ENCODE measurements at places on chromosomes 16 and 17. TPM values are rescaled to one million over a fixed set of nuclear protein-coding genes. Genes with fewer than 3 reads are reported as not detected.

DNA sequence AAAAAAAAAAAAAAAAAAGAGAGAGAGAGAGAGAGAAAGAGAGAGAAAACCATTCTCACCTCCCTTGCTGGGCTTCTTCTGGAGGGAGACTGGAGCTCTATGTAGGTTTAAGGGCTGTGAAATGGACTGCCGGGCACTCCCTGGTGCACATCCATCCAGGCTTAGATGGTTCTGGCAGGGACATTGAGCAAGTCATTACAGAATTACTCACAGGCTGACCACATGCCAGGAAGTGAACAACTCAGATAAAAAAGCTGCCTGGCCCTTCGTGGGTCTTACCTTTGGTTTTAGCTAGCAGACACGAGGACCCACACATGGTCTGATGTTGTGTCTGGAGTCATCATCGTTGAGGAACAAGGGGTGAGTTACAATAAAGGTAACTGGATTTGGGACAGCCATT is 847.4 kb upstream of the EEF2KMT start:
- DNase-seq, result no peak

Gene VWA3A
- total RNA-seq, result not detected

DNA sequence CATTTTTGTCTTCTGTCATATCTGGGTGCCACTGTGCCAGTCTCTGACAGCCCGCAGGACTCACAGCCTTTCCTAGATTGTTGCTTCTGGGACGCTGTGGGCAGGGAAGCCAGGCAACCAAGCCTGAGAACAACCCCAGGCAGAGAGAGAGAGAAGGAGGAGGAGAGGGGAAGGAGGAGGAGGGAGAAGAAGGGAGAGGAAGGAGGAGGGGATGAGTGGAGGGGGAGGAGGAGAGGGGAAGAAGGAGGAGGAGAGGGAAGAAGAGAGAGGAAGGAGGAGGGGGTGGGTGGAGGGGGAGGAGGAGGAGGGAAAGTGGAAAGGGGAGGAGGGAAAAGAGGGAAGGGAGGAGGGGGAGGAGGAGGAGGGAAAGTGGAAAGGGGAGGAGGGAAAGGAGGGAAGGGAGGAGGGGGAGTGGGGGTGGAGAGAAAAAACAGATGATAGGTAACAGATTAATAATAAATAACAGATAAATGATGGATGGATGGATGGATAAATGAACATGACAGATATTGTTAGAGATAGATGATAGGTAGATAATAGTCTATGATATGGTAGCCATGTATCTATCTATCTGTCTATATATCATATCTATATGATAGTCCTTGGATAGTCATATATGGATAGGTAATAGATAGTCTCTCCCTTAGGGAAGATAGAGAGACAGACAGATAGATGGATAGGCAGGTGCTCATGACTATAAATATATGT is 29.3 kb downstream of the CLEC19A start:
- no peak for DNase-seq

Gene LRRC46
- not detected for total RNA-seq

DNA sequence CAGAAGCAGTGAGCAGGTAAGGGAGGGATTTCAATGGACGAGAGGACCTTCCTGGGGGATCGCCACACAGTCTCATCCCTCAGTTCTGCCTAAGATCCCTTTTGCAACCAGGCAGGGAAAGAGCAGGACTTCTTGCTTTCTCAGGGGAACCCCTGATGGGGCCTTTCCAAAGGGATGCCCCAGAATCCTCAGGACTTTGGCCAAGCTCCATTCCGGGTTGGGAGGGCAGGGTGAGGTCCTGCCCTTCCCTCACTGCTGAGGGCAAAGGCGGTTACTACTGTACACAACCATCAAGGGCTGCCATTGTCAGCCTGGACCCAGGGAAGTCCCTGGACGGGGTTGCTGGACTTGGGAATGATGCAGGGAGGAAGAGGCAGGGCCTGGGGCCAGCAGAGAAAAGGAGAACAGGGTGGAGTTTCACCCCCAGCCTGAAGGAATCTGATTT is 9.7 kb downstream of the PRR29 start:
- no peak for DNase-seq

Gene NT5M
- 1.9 TPM for total RNA-seq

Gene CYB5D1
- total RNA-seq, result 9.3 TPM

Gene BANP
- 13.8 TPM for total RNA-seq

DNA sequence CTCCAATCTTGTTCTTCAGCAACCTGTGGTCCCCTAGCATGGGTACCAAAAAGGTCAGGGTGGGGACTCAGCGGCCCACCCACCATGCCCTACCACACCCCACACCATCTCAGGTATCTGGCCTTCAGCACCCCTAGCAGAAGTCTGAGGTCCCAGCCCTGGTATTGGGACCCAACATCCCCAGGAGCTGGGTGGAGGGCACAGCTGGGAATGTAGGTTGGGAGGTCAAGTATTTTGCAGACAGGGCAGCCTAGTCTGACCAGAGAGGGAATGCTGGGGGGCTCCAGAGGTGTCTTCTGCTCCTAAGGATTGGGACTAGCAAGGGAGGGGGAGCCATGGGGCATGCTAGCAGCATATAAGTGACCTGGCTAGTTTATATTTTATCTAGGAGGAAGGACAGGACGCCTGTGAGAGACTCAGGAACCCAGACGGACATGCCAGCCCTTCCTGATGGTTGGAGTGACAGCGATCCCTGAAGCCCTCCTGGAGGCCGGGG is 822 bp upstream of the ADAM11 start:
- no peak for DNase-seq

- no peak for DNase-seq
Measured at GRCh38 chr17:57295526-57296023, 39.3 kb downstream of the MSI2 start.

Gene HSPB9
- not detected for total RNA-seq

DNA sequence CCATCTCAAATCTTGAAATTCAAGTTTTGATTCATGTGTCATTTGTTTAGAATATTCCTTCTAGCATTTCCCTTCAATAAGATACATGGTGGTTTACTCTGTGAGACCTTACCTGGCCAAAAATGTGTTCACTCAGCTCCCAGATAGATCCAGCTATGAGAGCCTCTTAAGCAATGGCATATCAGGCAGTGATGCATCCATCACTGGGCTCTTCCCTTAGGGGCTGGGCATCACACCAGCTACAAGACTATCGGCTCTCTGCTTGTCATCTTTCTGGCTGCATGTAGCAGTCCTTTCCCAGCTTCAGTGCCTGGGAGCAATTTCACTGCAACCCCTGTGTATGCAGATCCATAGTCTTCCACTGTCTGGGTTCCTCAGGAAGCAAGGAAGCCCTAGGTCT is 40.6 kb downstream of the GOSR1 start:
- DNase-seq, result no peak

DNA sequence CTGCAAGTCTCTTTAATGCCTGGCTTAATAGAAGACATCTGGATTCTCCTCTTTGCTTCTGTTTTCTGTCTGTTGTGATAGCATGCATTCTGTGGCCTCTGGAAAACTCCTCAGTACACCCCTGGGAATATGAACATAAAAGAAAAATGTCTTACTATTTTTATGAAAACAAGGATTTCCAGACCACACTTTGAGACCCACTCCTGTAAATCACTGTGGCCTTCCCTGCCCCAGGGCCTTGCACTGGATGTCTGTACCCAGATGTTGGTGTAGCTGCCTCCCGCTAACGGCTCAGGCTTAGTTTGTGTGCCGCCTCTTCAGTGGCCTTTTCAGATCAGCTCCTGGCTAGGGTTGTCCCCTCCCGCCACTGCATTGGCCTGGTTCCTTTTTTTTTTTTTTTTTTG is 126.6 kb downstream of the SOCS1 start:
- no peak for DNase-seq

GRCh38 chr17:69448431-69449102 is 34.1 kb downstream of the MAP2K6 start:
- no peak for DNase-seq

- DNase-seq, result no peak
Measured at GRCh38 chr16:5479926-5480325, 382.3 kb upstream of the EEF2KMT start.
